NCI-H526 treated with DMSO at 0.1 percent for 48 hours (cell line): ENCODE measurements at places on chromosomes 2 and 18.

GRCh38 chr18:3044931-3045698 is 32.2 kb upstream of the LPIN2 start:
- DNase-seq = peak; percentile 23

DNA sequence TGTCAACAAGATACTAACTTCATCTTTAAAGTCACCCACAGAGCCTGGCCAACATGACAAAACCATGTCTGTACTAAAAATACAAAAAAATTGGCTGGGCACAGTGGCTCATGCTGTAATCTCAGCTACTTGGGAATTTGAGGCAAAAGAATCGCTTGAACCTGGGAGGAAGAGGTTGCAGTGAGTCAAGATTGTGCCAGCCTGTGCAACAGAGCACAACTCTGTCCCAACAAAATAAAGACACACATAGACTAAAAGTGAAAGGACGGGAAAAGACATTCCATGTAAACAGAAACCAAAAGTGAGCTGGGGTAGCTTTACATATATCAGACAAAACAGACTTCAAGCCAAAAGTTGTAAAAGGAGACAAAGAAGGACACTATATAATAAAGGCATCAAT is 34.8 kb downstream of the USP34 start:
- DNase-seq = no peak

- no peak for DNase-seq
Observed at GRCh38 chr2:119730671-119731177, 29.0 kb upstream of the PTPN4 start.

DNA sequence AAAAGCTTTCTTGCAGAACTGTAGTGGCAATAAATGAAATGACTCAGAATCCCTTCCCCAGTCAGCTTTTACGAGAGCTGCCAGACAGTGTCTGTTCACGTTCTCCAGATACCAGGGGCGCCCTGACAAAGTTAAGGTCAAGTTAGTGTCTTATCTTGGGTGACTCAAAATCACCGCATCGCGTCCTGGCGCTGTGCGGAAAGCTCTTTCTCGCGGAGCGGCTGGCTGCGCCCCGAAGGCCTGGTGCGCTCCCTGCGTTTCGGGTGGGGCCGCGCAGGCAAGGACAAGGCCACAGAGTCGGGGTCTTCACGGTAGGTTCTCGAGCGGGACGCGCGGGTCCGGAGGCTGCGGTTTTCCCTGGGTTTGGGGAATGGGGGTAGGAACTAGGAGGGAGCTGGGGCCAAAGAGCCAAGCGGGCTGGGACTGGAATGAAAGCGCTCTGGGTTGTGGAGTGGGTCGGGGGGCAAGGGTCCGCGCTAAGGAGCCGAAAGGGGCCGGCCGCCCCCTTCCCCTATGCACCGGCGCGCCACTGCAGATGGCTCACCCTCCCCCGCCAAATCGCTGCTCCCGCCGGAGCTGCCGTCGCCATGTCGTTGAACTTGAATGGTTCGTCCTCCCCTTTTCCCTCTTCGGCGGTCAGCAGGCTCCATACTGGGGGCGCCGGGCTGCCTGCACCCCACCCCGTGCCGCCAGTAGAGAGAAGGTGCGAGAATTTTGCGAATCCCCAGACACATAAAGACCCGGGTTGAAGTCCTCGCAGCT is 2.6 kb upstream of the HOXD11 start:
- no peak for DNase-seq

DNA sequence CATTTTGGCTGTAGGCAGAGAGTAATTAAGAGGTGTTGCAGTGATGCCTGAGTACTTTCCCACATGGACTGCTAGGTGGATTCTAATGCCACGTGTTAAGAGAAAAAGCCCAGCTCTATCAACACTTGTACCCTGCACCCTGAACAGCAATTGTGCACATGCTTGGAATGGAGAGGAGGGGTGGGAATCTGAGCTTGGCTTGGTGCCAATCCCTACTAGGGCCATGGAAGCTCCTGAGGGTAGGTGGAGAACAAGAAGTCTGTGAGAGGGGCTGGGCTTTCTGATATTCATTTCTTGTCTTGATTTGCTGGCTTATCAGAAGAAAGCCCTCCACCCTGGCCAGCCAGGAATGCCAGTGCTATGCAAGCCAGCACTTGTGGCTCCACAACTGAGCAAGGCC is 292.2 kb downstream of the KCNS3 start:
- no peak for DNase-seq

DNA sequence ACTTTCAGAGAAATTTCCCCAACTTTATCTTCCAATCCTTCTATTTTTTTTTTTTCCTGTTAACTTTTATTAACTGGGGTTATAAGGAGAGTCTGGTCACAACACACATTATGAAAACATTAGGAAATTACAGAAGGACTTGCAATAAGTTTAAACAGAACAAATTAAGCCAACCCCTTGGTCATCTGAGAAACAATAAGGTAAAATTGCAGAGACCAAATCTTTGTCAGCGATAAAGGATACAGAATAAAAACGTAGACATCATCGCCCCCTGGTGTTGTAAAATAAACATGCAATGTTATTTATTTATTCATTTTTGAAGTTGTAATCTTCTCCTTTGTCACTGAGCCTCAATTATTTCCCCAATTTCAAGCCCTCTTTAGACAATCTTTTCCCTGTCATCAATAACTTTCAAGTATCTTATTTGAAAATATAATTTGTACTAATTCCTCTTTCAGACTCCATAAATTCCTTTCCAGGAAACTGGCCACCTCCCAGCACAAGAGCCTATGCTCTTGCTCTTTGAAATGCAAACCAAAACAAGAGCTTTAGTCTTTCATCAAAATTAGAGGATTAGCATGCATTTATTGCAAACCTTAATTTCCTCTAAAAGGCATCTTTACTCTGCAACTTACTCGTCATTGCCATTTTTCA is 19.5 kb downstream of the G6PC2 start:
- peak; percentile 24 for DNase-seq

DNA sequence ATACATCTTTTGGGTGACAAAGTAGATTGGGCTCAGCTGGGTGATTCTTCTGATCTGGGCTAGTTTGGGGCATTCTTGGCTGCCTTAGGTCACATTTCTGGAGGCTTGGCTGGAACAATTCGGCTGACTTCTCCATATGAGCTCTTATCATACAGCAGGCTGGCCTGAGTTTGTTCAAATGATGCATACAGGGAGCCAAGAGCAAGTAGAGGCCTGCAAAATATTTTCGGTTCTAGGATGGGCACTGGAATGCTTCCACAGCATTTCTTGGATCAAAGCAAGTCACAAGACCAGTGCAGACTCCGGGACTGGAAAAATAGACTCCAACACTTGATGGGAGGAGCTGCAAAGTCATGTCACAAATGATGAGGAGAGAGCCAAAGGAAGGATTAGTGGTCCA is 98.4 kb downstream of the SCG2 start:
- no peak for DNase-seq

- DNase-seq = no peak
Observed at GRCh38 chr2:215722125-215722524, 286.3 kb upstream of the FN1 start.

- peak; percentile 46 for DNase-seq
Observed at GRCh38 chr2:36618381-36618780, 20.4 kb upstream of the FEZ2 start.

DNA sequence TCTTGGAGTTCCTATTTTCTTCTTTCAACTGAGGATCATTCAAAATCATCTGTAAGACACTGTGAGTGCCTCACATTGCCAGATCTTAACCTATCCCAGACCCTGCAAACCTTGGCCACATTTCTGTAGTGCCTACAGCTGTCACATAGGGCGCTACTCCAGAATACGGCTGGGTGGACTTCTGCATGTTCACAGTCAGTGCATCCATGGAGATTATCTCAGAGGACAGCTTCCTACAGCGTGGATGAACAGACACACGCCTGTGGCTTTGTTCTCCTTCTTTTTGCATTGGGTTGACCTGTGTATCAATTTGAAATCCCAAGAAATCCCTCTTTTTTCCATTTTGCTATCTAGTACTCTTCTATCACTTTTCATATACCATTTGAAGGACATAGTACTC is 1.9 kb upstream of the KLHL29 start:
- DNase-seq = no peak

- no peak for DNase-seq
Observed at GRCh38 chr2:25021791-25022362, 20.0 kb upstream of the EFR3B start.

- no peak for DNase-seq
Observed at GRCh38 chr2:207072571-207072970, 93.2 kb downstream of the KLF7 start.

GRCh38 chr18:28725876-28726275 is 548.9 kb upstream of the CDH2 start:
- DNase-seq = no peak

DNA sequence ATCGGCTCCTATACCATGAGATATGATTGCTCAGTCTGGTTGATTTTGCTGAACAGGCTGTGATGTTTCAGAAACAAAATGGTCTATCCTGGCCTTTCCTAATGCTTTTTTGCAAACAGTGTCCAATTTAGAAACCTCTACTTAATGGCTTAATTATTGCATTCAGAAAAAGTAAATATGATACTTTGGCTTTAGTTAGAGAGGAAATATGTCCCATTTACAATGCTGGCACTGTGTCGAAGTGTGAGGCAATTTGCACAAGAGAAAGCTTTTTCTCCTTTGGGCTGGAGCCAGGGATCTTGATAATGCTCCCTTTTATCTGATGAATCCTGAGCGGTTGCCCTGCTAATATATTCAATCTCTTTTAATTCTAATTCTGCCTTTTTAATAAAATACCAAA is 418.9 kb downstream of the EPHA4 start:
- DNase-seq = no peak

DNA sequence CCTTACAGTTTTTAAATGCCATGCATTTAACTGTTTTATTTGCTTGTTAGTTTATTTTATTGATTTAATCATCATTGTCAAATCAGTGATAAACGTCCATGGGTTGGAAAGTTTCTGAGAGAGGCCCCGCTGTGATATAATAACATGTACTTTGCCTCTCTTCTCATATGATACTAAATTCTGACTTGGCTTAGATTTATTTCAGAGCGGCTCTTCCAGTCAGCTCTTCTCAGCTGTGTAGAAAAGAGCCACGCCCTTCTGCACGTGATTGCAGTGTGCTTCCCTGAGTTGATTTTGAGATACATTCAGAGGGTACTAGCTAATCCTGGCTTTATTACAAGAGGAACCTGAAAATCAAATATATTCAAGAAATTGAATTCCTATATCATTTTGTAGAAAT is 218.6 kb downstream of the KCNE4 start:
- no peak for DNase-seq

DNA sequence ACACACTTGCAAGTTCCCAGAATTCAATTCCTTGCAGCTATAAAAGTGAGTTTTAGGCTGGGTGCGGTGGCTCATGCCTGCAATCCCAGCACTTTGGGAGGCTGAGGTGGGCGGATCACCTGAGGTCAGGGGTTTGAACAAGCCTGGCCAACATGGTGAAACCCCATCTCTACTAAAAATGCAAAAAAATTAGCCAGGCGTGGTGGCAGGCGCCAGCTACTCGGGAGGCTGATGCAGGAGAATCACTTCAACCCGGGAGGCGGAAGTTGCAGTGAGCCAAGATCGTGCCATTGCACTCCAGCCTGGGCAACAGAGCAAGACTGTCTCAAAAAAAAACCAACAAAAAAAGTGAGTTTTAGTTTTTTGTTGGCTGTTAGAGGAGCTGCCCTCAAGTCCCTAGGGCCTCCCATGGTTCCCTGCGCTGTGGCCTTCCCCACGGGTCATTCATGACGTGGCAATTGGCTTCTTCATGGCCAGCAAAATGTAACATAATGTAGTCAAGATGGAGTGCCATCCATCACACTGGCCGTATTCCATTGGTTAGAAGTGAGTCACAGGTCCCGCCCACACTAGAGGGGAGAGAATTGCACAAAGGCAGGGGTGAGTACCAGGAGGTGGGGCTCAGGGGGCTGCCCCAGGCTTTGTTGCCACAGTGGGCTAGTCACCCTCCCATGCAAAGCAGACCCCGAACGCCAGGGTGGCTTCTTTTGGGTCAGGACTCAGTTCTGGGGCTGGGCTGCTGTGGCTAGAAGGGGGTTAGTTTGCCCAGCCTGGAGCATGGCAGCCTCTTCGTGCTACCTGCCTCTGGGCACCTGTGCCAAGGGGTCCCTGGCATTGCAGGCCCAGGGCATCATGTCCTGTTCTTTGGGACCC is 37.7 kb upstream of the INHBB start:
- no peak for DNase-seq

DNA sequence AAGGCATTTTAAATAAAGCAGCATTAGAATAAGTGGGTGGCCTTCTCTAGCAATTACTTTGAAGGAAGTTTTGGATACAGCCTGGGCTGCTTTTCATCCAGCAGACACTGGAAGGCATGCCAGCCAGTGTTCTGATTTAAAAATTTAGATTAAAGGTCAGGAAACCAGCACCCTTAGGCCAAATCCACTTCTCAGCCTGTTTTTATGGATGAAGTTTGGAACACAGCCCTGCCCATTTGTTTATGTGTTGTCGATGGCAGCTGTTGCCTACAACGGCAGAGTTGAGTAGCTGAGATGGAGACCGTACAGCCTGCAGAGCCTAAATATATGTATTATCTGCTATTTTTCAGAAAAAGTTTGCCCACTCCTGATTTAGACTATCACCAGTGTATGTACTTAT is 313.6 kb upstream of the ACVR2A start:
- no peak for DNase-seq

- DNase-seq = no peak
Observed at GRCh38 chr2:138210487-138210886, 246.2 kb downstream of the HNMT start.

DNA sequence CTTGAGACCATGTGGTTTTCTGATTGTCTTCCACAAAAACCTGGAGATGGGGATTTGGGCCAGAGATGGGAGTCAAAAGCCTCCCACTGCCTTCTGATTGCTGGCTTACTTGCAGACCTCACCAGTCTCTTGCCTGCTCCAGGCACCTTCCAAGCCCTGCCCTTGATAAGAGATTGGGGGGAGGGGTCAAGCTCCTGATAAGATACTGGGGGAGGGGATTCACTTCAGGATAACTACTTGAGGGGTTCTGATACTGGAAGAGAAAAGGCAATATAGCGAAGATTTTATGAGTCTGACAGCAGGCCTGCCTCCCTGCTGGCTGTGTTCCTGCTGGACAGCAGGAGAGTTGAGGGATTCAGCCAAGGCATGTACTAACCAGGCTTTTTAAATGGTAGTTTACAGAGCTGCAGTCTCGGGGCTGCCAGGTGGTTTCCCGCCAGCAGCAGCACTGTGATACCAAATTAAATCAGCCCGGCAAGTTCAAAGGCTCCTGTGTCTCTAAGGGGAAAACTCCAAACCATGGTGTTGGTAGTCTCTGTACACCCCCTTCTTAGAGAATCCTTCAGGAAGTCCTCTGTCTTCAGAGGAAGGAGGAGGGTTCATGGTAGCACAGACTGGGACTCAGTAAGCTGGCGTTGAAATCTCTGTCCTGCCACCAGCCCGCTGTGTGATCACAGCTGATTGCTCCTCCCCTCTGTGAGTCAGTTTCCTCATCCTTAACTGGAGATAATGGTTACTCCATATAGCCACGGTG is 58.3 kb downstream of the FBXO36 start:
- no peak for DNase-seq

DNA sequence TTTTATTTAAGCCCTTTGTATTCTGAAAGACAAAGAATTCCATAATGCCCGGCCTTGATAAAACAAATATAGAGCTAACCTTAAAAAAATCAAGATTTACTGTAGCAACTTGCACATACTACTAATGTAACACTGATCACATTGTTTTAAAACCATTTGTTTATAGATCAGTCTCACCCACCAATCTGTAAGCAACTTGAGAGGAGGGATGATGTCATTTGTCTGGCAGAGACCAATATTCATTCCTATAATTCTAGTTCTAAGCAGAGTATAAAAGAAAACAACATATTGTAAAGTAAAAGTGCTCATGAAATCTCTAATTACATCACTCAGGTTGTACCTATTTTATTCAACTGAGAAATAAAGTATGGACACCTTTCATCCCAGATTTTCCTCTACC is 380.6 kb downstream of the TGIF1 start:
- no peak for DNase-seq

- no peak for DNase-seq
Observed at GRCh38 chr2:144364944-144365738, 154.8 kb downstream of the ZEB2 start.
